ENCODE measurements at places on chromosomes 11 and 22.

DNA sequence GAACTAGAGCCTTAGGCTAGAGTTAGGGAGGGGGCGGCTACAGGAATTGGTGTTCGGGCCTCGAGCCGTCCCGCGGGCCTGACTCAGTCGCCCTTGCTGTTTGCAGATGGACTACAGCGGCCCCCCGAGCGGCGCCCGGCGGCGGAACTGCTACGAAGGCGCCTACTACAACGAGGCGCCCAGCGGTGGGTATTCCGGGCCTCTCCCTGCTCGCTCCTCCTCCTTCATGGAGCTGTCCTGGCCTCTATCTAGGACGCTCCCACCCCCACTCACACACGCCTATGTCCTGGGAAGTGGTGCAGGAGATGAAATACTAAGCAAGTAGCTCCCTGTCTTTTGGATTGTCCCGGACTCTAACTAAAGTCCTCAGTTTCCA, 1.4 kb downstream of the MYOD1 start:
- DNase-seq = no peak

DNA sequence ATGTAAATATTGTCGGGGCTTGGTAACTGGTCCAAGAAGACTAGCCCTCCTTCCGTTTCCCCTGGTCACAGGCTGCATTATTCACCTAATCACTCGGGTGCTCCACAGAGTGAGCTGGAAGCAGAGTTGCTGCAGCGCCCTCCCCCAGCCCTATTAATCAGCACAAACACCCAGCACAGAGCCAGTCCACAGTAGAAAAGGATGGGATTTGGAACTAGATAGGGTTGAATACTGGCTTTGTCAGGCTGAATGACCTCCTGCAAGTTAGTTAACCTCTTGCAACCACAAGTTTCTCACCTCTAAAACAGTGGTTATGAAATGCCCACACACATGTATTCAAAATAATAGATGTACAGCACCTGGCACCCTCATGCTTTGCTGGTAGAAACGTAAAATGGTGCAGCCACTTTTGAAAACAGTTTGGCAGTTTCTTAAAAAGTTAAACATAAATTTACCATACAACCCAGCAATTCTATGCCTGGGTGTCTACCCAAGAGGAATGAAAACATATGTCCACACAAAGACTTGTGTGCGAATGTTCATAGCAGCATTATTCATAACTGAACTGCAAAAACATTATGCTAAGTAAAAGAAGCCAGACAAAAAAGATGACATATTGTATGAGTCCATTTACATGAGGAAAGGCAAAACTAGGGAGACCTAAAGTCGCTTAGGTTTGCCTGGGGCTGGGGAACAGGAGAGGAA, 31.7 kb upstream of the APLP2 start:
- no peak for DNase-seq

DNA sequence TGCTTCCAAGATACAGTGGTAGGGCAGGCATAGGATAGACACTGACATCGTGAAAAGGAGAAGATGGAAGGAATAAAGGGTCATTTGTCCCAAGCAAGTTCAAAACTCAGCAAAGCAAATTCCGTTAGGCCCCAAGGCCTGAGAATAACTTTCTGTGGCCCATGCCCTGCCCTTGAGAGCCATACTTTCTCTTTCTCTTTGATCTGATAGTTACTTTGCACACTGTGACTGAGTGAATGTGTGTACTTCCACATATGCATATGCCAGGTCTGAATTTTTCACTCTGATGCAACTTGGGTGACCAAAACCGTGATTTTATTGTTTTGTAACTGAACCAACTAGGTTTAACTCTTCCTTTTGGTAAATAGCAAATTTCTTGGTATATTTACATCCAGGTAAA, 371.5 kb downstream of the RAB38 start:
- DNase-seq = no peak

DNA sequence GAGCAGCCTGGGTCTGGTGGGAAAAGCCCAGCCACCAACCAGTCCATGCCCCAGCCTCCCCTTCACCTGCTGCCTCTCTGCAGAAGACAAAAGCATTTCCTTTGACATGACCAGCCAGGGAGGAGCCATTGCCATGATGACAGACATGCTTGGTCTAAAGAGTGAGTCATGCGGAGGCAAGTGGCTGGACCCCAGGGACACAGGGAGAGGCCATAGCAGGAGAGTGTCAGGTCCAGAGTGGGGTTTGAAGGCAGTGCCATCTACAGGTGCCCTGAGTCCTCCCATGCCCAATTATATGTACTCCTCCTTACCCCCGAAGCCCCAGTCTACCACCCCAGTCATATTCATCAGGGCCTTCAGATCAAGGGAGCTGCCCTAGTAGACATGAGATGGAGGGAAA, 67.4 kb downstream of the SCN3B start:
- DNase-seq = no peak

DNA sequence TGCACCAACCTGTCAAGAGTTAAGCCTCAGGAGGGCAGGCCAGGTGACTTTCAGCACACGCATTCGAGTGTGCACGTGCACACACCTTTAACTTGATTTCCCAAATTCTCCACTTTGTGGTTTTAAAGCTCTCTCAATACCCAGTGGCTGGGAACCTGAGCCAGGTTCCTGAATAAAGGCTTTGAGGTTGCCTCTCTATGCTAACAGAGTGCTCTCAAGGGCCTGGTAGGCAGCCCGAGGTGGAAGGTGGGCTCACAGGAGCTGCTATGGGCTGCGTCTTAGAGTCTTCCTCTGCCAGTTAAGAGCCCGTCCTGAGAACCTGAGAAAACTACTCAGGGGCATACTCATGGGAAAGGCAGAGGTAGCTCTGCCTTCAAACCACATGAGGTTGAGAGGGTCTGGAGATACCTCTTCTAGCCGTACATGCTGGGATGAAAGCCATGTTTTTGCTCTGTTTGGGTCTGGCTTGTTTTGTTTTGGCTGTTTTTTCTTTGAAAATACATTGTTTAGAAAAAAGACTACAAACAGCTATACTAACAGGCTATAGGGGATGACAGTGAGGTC, 11.6 kb upstream of the SERPIND1 start:
- no peak for DNase-seq

- no peak for DNase-seq
These were observed 46.9 kb downstream of the DKK3 start for GRCh38 chr11:11961399-11962028.

Measured in NCI-H2107 (cell line).